Skeletal muscle cell (primary cell): ENCODE measurements at places on chromosomes 1 and 21.

GRCh38 chr1:15110867-15111230 lies 42.7 kb upstream of the TMEM51 start:
- DNase-seq = no peak

GRCh38 chr21:42496839-42497202 lies 797 bp upstream of the RSPH1 start:
- no peak for DNase-seq

DNA sequence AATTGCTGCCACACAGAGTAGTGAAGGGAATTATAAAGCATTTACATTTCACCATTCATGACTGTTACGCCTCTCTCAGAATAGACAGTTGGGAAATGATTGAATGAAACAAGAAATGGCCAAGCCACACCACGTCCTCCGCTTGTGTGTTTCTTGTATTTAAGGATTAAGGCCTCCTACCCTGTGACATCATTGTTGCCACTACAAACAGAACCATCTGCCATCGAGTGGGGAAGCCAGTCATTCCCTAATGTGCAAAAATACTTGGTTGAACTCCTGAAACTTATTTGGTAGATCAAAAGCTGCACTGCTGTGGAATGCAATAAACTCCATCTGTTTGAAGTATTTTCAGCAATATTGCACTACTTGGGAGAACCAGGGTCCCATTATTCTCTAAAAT lies 99.0 kb upstream of the C1orf105 start:
- peak; percentile 71 for DNase-seq

GRCh38 chr1:102937401-102937800 lies 170.9 kb downstream of the COL11A1 start:
- DNase-seq = no peak

DNA sequence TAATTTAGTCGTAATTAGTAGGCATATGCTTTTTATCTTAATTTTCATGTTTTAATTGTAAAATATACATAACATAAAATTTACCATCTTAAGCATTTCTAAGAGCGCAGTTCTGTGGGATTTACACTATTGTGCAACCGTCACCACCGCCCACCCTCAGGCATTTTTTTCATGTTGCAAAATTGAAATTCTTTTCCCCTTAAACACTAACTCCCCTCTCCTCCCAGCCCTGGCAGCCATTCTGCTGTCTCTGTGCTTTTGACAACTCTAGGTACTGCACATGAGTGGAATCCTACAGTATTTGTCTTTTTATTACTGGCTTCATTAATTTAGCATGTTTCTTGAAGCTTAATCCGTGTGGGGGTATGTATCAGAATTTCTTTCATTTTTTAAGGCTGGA lies 7.8 kb downstream of the PIK3CD start:
- DNase-seq = peak; percentile 49

GRCh38 chr21:34693192-34693810 lies 24.5 kb downstream of the CLIC6 start:
- peak; percentile 14 for DNase-seq

GRCh38 chr21:35491920-35492678 lies 443.0 kb upstream of the RUNX1 start:
- DNase-seq = no peak

DNA sequence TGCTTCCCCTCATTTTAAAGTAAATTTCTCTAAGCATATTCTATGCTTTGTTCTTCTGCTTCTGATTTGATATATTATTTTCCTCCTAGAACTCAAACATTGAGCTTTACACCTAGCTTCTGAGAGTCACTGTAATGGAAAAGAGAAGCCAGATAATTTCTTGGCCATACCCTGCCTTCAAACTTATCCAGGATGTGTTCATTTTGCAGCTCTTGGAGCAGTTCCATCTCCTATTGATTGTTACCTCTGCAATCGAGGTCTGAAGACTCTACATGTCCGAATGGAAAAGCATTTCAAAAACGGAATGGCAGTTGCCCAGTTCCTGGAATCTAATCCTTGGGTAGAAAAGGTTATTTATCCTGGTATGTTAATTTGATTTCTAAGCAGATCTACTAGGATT lies 20.8 kb downstream of the CTH start:
- DNase-seq = no peak

DNA sequence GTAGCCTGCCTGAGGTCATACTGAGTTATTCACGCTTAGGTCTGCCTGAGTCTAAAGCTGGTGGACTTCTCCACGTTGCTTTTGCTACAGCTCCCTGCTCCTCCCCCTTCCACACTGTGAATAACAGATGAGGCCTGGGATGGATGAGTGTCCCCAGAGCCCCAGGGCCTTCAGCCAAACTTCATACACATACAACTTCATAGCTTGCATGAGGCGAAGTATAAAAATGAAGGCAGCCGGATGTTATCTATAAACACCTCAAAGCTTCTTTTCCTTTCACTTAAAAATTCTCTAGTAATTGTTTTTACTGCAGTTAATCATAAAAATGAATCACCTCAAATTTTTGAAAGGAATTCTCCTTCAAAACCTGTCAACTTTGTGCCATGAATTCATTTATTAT lies 70.2 kb downstream of the DAB1 start:
- DNase-seq = no peak

DNA sequence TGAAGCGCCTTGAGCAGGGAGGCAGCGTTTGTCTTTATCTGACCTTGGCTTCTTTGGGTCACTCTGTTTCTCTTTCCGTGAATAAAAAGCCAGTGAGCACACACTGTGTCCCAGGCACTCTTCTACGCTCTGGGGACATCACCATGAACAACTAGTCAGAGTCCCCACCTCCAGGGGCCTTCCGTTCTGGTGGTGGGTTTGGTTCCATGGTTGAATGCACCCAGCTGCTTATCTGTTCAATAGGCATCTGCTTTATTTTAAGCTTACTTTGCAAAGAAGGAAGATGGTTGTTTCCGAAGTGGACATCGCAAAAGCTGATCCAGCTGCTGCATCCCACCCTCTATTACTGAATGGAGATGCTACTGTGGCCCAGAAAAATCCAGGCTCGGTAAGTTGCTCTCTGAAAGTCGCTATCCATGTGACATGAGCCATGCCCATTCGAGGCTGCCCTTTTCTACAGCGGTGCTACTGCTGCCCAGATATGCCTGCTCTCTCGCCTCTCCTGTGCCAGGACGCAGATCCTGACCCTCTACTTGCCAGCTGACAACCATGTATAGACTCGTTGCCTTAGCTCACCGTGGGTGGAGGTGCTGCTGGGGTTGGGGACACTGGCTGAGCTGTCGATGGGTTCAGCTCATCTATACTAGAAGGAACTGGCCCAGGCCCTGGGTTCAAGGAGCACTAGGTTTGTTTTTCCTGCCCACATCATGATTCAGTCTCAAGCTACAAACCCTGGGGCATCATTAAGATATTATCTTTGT lies 5.9 kb downstream of the MX1 start:
- no peak for DNase-seq
